Gastroesophageal sphincter (tissue), 4 donors: ENCODE measurements at places on chromosomes 13 and 19. TPM values are rescaled to one million over a fixed set of nuclear protein-coding genes. Genes with fewer than 3 reads are reported as not detected.

DNA sequence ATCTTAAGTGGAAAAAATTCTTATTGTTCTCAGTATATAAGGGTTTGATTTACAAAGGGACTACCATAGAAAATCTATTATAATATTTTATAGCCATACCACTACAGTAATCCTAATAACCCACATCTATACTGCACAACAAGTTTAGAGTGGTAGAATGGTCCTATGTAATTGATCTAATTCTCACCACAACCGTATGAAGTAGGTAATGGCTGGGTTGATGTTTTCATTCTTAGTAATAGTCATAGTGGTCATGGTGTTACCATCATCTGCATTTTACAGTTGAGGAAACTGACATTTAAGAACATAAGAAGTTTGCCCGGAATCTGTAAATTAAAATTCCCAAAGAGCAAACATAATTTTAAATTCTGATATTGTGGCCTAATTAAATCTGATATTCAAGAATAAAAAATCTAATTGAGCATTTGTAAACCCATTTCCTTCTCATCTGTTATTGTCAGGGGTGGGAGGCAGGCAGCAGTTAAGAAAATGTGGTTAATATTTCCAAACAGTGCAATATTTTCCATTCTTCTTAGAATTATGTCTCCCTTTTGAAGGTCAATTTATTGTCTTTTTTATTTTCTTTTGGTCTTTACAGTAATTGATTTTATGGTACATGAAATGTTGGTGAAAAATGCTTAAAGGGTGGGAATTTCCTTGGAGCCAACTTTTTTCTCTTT lies 65.6 kb downstream of the DHRS12 start:
- no peak for ATAC-seq
- H3K27ac ChIP-seq = no peak overlapping the region
- H3K27me3 ChIP-seq = no peaks in the 10 kb centered on the region
- H3K4me3 ChIP-seq = no peak overlapping the region
- peaks cover 42% of the 10 kb centered on the region for H3K4me1 ChIP-seq

DNA sequence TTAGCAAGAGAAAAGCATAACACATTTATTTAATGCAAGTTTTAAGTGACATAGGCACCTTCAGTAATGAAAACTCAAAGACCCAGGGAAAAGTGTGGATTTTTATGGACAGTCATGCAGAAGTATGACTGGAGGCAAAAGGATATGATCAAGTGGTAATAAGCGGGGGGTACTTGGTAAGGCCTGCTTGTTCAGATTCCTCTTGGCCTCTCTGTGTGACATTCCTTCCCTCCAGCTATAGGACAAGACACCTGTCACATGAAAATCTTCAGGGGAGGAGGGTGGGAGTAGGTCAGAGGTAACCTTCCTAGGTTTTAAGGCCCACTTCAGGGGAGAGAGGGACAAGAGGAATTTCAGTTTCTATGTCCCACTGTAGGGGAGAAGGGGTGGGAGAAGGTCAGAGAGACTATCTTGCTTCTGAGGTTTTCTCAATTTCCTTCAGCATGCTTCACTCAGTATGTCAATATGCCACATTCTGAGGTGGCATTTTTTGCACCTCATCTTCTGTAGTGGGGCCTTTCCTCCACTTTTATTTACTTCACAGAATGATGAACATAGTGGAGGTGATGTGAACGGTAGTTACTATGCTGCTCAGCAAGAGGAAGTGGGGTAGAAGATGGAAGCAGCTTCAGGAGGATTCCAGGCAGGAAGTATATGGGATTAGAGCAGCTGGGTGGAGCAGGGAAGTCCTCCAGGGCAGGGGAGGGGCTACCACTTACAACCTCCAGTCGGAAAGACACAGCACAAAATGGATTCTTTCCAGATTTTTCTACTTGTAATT lies 73.2 kb upstream of the RFC3 start:
- H3K4me1 ChIP-seq = peaks cover 21% of the 10 kb centered on the region
- H3K4me3 ChIP-seq = no peak overlapping the region
- H3K27me3 ChIP-seq = no peaks in the 10 kb centered on the region

GRCh38 chr19:46945694-46946489 lies 73.7 kb upstream of the NPAS1 start:
- H3K27ac ChIP-seq = peak overlapping the region; percentile 0
- no peaks in the 10 kb centered on the region for H3K27me3 ChIP-seq
- H3K36me3 ChIP-seq = no peaks in the 10 kb centered on the region
- H3K4me1 ChIP-seq = peaks cover 9% of the 10 kb centered on the region

The ZNF99 gene
- total RNA-seq = 0.02 TPM

The SIAH3 gene
- total RNA-seq = not detected

DNA sequence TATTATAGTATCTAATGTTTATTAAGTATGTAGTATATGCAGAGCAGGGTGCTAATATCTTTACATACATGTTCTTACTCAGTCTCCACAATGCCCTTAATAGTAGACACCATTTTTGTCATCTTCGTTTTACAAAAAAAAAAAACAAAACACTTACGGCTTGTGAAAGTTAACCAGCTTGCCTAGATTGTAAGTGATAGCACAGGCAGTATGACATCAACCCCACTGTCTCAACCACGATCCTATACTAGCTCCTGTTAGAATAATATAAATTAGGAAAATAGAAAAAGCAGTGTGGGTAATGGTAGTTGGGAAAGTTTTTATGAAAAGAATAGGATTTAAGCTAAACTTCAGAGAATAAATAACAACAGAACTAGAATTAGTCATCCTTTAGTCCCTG lies 34.3 kb downstream of the MICU2 start:
- H3K4me3 ChIP-seq = no peak overlapping the region
- no peaks in the 10 kb centered on the region for H3K27me3 ChIP-seq
- H3K36me3 ChIP-seq = peaks cover 19% of the 10 kb centered on the region
- no peak for ATAC-seq

DNA sequence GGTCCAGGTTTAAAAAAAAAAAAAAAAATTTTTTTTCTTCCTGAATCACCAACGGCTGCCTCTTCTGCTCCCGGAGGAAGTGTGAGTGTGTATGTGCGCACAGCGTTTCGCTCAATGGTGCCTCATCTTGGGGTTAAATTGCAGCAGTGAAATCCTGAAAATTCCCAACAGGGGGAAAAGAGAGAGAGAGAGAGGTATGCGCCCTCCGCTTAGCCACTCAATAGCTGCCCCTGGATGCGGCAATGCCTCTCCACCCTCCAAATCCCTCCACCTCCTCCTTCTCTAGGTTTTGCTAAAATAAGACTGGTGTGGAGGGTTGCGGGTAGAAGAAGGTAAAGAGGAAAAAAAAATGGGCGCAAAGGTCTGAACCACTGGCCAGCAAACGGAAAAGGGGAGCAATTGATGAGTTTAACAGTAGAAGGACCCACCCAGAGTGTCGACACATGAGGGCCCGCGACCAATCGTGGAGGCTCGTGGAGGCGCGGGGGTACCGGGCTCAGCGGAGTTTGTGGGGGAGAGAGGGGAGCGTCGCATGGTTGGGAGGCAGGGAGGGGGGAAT lies 853 bp upstream of the CACNA1A start:
- H3K27me3 ChIP-seq = peaks cover 95% of the 10 kb centered on the region
- H3K36me3 ChIP-seq = no peaks in the 10 kb centered on the region
- H3K4me3 ChIP-seq = no peak overlapping the region
- peaks cover 12% of the 10 kb centered on the region for H3K4me1 ChIP-seq
- no peak overlapping the region for H3K27ac ChIP-seq

- H3K4me1 ChIP-seq = no peaks in the 10 kb centered on the region
- H3K4me3 ChIP-seq = peak within 1 kb of the TSS; percentile 65
- H3K27me3 ChIP-seq = no peaks in the 10 kb centered on the region
- H3K36me3 ChIP-seq = peaks cover 27% of the 10 kb centered on the region
- H3K27ac ChIP-seq = peak within 1 kb of the TSS; percentile 74
These were observed at the start of gene ZNF814 for GRCh38 chr19:57888560-57889231. Gene ZNF814 (minus strand): TSS chr19:57889037. CDS start chr19:57888802, 235 bp downstream.

DNA sequence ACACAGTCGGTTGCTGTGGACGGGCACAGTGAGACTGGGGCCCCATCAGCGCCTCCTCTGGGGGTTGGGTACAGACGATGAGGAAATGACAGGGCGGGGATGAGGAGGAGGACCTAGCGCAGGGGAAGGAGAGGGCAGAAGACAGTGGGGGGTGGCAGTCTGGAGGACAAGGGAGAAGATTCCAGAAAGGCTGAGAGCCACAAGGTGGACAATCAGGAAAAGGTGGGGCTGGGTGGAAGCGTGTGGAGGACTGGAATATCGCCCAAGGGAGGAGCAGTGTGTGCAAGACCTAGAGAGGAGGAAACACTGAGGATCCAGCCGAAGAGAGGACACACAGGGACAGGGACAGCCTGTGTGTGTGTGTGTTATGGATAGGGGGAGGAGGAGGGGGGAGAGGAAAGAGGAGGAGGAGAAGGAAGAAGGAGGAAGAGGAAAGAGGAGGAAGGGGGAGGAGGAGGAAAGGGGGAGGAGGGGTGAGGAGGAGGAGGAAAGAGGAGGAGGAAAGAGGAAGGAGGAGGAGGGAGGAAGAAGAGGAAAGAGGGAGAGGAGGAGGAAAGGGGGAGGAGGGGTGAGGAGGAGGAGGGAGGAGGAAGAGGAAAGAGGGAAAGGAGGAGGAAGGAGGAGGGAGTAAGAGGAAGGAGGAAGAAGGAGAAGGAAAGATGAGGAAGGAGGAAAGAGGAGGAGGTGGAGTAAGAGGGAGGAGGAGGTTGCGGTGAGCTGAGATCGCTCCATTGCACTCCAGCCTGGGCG lies 15.8 kb upstream of the GARIN5A start:
- H3K4me3 ChIP-seq = no peak overlapping the region
- no peak for ATAC-seq
- peaks cover 7% of the 10 kb centered on the region for H3K36me3 ChIP-seq
- H3K27ac ChIP-seq = no peak overlapping the region
- H3K27me3 ChIP-seq = peaks cover 38% of the 10 kb centered on the region

DNA sequence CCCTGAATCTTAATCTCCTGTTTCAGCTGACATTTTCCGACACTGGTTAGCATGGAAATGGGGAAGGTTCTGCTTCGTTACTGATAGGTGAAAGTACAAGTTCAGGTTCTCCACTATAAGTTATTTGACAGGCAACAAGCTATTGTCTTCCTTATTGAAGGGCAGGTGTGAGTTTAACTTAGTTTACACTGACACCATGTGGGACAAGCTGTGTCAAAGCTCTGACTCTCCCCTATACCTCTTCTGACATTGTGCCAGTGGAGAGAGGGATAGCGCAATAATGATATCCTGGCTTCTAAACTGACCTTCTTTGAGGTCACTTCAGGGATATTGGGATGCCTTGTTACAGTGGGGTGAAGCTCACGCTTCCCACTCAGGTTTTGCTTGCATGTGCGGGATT lies 587.0 kb upstream of the SLITRK5 start:
- H3K4me1 ChIP-seq = no peaks in the 10 kb centered on the region
- no peak overlapping the region for H3K4me3 ChIP-seq
- H3K27ac ChIP-seq = no peak overlapping the region
- ATAC-seq = no peak

GRCh38 chr13:97284558-97284957 lies 62.4 kb downstream of the MBNL2 start:
- peak overlapping the region; percentile 76 for H3K27ac ChIP-seq
- peaks cover 48% of the 10 kb centered on the region for H3K4me1 ChIP-seq
- no peaks in the 10 kb centered on the region for H3K36me3 ChIP-seq

GRCh38 chr19:42468273-42468796 lies 25.6 kb upstream of the CXCL17 start:
- no peak overlapping the region for H3K4me3 ChIP-seq
- no peaks in the 10 kb centered on the region for H3K27me3 ChIP-seq
- H3K4me1 ChIP-seq = peaks cover 6% of the 10 kb centered on the region
- no peak overlapping the region for H3K27ac ChIP-seq

GRCh38 chr19:43723588-43723987 lies 7.7 kb downstream of the IRGC start:
- H3K4me1 ChIP-seq = no peaks in the 10 kb centered on the region
- H3K4me3 ChIP-seq = no peak overlapping the region
- H3K27me3 ChIP-seq = peaks cover 16% of the 10 kb centered on the region
- no peak overlapping the region for H3K27ac ChIP-seq
- no peak for ATAC-seq

DNA sequence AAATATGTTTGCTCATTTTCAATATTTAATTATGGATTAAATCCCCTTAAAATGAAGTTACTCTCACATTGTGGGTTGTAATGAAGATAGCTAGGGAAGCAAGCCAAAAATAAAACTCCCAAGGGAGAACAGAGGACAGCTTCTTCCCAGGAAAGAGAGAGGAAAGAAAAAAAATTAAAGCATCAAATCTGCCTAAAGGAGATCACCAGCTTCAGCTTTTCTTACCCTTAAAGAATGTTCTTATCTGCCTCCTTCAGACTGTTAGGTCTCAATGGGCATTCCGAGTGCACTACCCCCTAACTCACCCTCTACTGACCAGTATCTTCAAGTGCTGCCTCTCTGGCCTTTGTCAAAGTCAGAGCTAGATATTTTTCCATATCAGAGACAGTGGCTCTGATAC lies 55.2 kb downstream of the XPO4 start:
- H3K36me3 ChIP-seq = peaks cover under 1% of the 10 kb centered on the region
- no peak overlapping the region for H3K4me3 ChIP-seq
- peak overlapping the region; percentile 56 for H3K27ac ChIP-seq

The SULT2A1 gene
- total RNA-seq = not detected

DNA sequence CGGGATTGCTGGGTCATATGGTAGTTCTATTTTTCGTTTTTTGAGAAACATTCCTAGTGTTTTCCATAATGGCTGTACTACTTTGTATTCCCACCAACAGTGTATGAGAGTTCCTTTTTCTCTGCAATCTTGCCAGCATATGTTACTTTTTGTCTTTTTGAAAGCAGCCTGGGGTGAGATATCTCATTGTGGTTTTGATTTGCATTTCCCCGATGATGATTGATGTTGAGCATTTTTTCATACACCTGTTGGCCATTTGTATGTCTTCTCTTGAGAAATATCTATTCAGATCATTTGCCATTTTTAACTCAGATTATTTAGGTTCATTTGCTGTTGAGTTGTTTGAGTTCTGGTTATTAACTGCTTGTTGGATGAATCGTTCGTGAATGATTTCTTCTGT lies 18.5 kb upstream of the ATP12A start:
- H3K4me1 ChIP-seq = no peaks in the 10 kb centered on the region
- no peak for ATAC-seq
- no peaks in the 10 kb centered on the region for H3K36me3 ChIP-seq
- H3K4me3 ChIP-seq = no peak overlapping the region
- H3K27me3 ChIP-seq = peaks cover 10% of the 10 kb centered on the region

DNA sequence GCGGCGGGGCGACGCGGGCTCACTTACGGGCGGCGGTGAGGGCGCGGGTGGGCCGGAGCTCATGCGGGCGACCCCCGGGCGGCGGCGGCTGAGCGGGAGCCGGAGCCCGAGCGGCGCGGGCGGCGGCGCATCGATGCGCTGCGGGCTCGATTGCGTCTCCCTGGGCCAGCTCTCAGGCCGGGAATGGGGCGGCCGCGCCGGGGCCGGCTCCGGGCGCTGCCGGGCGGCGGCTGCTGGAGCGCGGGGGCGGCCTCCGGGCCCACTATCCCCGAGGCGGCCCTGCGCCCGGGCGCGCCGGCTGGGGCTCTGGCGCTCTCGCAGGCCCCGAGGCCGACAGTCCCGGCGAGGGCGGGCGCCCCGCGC lies 1.4 kb upstream of the TSHZ3 start:
- peak overlapping the region; percentile 80 for H3K4me3 ChIP-seq
- H3K27ac ChIP-seq = peak overlapping the region; percentile 90
- no peaks in the 10 kb centered on the region for H3K27me3 ChIP-seq
- peaks cover 17% of the 10 kb centered on the region for H3K4me1 ChIP-seq

The UPK1A gene
- not detected for total RNA-seq
